ENCODE measurements at places on chromosomes 4 and X.

DNA sequence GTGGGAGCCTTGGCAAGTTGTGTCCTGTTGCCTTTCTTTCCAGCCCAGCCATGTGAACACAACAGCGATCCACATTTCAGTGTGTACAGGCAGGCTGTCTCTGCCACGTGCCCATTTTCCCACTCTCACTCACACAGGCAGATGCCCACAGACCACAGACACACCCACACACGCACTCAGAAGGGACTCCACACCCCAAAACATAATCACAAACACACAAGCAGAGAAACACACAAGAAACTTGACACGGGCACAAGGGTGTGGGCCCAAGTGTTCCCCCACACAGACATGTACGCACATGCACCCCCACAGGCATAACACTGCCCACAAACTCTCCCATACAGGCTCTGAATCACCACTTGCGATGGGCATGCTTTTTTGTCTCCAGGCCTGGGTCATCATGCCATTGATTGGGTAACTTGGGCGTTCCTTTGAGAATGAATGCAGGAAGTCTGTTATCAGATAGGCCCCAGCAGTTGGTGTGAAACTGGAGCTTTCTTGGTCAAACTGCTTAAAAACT, 84.3 kb downstream of the NBDY start:
- peak; percentile 66 for DNase-seq

DNA sequence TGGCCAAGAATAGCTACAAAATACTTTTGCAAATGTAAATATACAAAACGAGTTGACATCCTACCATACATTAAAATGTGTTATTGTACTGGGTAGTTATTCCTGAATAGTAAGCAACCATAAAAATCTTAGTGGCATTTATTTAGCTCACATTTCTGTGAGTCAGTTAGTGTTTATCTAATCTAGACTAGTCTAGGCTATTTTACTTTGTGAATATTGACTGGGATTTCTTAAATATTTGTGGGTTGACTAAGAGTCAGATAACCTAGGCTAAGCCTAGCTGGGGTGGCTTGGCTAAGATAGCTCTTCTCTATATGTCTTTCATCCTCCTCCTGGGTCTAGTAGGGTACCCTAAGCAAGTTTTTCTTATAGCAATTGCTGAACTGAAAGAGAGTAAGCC, 543.8 kb upstream of the DIAPH2 start:
- no peak for DNase-seq

DNA sequence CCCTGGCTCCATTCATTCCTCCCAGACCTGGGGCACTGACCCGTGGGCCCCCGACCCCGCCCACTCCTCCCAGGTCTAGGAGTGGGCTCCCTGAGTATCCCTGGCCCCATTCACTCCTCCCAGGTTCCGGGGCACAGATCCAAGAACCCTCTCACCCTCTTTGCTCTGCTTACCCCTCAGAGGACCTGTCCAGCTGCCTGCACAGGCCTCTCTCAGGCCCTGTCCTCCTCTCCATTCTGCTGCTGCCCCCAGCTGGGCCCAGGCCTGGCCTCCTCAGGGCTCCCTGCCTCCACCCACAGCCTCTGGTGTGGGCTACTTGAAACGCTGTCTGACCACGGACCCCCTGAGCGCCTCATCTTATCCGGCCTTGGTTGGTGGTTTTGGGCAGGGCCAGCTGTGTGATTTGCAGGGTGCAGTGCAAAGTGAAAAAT, 217.7 kb upstream of the PSAPL1 start:
- no peak for DNase-seq

DNA sequence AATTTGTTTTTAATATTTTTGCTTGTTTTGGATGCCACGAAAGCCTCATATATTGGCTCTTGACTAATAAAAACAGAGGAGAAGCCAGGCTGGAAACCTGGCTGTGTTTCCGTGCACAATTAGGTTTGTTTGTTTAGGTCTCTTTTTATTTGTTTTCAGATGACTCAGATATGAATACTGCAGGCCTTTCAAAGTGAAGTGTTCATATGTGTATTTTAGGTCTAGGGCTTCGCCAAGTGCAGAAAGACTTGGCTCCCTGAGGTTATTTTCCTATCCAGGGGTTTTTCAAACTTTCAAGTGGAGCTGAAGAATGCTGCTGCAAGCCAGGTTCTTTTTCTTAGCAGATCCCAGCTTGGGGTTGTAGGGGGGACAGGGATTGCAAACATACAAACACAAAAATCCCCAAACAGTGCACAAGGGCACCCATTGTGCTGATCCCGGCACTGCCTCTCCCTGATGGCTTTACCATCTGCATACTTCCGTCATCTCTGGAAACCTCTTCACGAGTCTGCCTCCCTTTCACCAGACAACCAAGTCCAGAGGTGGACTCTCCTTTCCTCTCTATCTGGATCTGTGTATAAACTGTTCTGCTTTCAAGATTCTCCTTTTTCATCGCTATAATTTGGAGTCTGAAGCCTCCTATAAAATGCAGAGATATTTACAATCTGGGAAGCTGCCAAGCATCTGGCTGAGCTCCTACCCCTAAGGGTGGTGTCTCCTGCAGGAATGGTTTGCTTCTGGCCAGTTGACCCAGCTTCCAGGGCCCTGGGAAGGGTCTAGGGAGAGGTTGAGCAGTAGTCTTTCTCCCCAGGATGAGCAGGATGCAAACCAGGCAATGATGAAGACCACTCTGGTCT, 108.6 kb downstream of the SMIM20 start:
- no peak for DNase-seq

DNA sequence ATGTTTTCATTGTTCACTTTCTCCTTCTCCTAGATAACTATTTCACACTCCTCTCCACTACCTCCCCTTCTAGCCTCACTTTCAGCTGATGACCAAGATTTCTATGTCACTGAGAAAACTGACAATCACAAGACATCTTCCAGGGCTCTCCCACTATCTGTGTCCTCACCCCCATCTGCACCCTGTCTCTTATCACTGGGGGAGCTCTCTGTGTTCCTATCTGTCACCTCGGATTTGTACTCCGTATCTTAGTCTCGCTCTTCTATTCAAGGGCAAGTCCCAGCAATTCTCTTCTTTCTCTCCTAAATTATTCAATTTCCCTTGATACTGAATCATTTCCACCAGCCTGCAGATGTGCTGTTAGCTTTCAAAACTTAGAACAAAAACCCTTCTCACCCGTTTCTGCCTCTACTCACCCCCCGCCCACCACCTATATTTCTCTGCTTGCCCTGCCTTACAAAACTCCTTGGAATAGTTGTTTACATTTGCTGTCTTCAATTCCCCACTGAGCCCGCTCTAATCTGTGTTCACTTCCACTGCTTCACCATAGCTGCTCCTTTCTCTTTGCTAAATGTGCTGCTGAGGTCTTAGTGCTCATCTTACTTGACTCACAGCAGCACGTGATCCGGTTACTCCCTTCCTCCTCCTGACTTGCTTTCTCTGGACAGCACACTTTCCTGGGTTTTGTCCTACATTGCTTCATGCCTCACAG, 293.2 kb downstream of the UNC5C start:
- DNase-seq: no peak

GRCh38 chr4:145736241-145736831, 56.4 kb downstream of the C4orf51 start:
- DNase-seq: no peak

DNA sequence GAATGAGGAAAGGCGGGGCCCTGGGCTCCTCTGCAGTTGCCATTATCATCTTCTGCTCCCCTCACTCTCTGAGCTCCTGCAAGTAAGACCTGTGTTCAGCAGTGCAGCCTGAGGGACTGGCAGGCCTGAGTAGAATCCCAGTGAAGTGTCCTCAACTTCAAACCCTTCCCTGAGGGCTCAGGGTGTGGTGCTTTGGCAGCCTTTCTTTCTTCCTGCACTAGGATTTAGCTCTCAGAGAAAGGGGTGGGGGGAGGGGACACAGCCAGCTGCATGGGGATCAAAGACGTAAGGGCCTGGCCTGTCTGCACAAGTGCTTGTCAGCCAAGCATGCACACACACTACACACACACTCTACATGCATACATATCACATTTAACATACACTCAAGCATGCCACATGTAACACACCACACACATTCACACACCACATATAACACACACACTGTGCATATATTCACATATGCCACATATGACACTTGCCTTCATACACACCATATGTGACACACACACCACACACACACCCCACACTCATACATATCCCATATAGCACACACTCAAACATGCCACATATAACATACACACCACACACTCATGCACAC, 223.4 kb upstream of the RPL34 start:
- no peak for DNase-seq

- DNase-seq: no peak
Measured at GRCh38 chr4:140811429-140811828, 55.2 kb upstream of the TBC1D9 start.

- DNase-seq: no peak
Measured at GRCh38 chrX:72532366-72532765, 40.3 kb downstream of the HDAC8 start.

DNA sequence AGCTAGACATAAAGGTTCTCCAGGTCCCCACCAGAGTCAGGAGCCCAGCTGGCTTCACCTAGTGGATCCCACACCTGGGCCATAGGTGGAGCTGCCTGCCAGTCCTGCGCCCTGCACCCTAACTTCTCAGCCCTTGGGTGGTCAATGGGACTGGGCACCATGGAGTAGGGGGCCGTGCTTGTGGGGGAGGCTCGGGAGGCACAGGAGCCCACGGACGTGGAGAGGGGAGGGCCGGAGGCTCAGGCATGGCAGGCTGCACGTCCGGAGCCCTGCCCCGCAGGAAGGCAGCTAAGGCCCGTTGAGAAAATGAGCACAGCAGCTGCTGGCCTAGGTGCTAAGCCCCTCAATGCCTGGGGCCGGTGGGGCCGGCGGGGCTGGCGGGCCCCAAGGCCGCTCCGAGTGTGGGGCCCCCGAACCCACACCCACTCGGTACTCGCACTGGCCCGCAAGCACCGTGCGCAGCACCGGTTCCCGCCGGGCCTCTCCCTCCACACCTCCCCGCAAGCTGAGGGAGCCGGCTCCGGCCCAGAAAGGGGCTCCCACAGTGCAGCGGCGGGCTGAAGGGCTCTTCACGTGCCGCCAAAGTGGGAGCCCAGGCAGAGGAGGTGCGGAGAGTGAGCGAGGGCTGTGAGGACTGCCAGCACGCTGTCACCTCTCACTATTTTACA, 291.1 kb downstream of the KLHL4 start:
- DNase-seq: no peak

- DNase-seq: peak; percentile 37
Measured at GRCh38 chr4:108036213-108036612, 46.5 kb downstream of the HADH start.

GRCh38 chr4:100061835-100062234, 111.8 kb upstream of the H2AZ1 start:
- DNase-seq: no peak
